Cerebellum (tissue), 4 donors: ENCODE measurements at places on chromosomes 4 and X. TPM values are rescaled to one million over a fixed set of nuclear protein-coding genes. Genes with fewer than 3 reads are reported as not detected.

PASD1 gene
- not detected for total RNA-seq

CCKAR gene
- total RNA-seq = not detected

DKK2 gene
- 3.9 TPM for total RNA-seq

CENPVL1 gene
- total RNA-seq = 2.4 TPM

MAGEA9B gene
- total RNA-seq = not detected

GCNA gene
- total RNA-seq = 4.5 TPM

H2BW2 gene
- not detected for total RNA-seq

FGFR3 gene
- 6.5 TPM for total RNA-seq

GAGE1 gene
- not detected for total RNA-seq

GAR1 gene
- total RNA-seq = 4.8 TPM

RAB41 gene
- total RNA-seq = not detected

HSFX1 gene
- 3.0 TPM for total RNA-seq

FAM184B gene
- 2.3 TPM for total RNA-seq

SPATA4 gene
- 0.09 TPM for total RNA-seq

THOC2 gene
- total RNA-seq = 105 TPM

BANK1 gene
- 0.54 TPM for total RNA-seq

MAGEA12 gene
- not detected for total RNA-seq

GSPT2 gene
- 12.7 TPM for total RNA-seq

RTL3 gene
- not detected for total RNA-seq

CT45A5 gene
- not detected for total RNA-seq

NMU gene
- total RNA-seq = 4.3 TPM

EMCN gene
- 5.2 TPM for total RNA-seq

MYOZ2 gene
- not detected for total RNA-seq

PLP1 gene
- total RNA-seq = 74.2 TPM

GPRIN3 gene
- 36.8 TPM for total RNA-seq

BMX gene
- total RNA-seq = 0.09 TPM

ZBTB49 gene
- total RNA-seq = 11.8 TPM

UGT8 gene
- 11.3 TPM for total RNA-seq

CD38 gene
- total RNA-seq = 2.1 TPM

CLNK gene
- not detected for total RNA-seq

LRP2BP gene
- total RNA-seq = 13.4 TPM

GRIPAP1 gene
- total RNA-seq = 25.6 TPM

DLG3 gene
- 41.2 TPM for total RNA-seq

ASMT gene
- total RNA-seq = 0.45 TPM

SATL1 gene
- 2.6 TPM for total RNA-seq

MSANTD1 gene
- 3.8 TPM for total RNA-seq

ADH1B gene
- 0.54 TPM for total RNA-seq

PPP4R3C gene
- total RNA-seq = not detected

PNCK gene
- total RNA-seq = 21.0 TPM

LRIT3 gene
- total RNA-seq = 0.36 TPM

HELT gene
- not detected for total RNA-seq
